CD8-positive, alpha-beta T cell (primary cell): ENCODE measurements at places on chromosomes 16 and 17. TPM values are rescaled to one million over a fixed set of nuclear protein-coding genes. Genes with fewer than 3 reads are reported as not detected.

SLC5A10 gene
- not detected for total RNA-seq

KCNH6 gene
- total RNA-seq: not detected

SPNS2 gene
- 1.1 TPM for total RNA-seq

ARHGDIG gene
- not detected for total RNA-seq

RNF43 gene
- 0.61 TPM for total RNA-seq

SCNN1G gene
- not detected for total RNA-seq

SOX15 gene
- total RNA-seq: not detected

ST6GALNAC1 gene
- not detected for total RNA-seq

PRM1 gene
- not detected for total RNA-seq

TMEM220 gene
- total RNA-seq: 3.5 TPM

ZSCAN10 gene
- total RNA-seq: 0.62 TPM

RNF135 gene
- total RNA-seq: 1.5 TPM
